GOT3 (cell line): ENCODE measurements at places on chromosomes 3 and 15.

DNA sequence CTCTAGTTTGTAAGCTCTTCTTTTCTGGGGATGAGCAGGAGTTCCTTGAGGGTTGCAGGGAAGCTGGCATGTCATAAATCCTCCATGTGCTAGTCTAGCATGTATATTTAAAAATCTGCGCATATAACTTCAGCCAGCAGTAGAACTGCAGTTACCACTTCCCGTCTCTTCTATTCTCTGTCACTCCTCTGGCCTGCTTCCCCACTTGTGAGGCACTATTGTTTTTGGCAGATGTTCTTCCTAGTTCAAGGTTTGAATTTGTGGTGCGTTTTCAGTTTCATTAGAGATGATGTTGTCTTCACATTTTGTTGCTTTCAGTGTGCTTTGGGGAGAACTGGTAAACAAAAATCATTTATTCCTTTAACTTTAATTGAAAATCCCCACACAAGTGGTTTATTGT, 169.1 kb upstream of the ZPLD1 start:
- no peak for DNase-seq

DNA sequence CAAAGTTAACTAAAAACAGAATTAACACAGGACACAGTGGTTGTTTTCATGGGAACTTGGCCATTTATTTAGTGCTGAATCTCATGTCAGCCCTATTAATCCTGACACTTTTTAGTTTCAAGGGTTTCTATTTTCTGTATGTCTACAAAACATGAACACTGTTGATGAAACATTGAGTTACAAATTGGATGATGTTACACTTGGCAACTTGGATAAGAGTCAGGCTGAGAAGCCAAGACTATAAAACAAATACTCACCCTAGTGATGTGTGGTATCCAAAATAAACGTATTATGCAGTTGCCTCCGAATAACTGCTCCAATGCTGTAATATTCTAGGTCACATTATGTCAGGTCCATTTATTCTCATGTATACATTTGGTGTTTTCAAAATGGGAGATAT, 349.6 kb downstream of the ZIC1 start:
- DNase-seq = no peak

- no peak for DNase-seq
These were observed 56.4 kb upstream of the SLC24A5 start for GRCh38 chr15:48064421-48064820.

DNA sequence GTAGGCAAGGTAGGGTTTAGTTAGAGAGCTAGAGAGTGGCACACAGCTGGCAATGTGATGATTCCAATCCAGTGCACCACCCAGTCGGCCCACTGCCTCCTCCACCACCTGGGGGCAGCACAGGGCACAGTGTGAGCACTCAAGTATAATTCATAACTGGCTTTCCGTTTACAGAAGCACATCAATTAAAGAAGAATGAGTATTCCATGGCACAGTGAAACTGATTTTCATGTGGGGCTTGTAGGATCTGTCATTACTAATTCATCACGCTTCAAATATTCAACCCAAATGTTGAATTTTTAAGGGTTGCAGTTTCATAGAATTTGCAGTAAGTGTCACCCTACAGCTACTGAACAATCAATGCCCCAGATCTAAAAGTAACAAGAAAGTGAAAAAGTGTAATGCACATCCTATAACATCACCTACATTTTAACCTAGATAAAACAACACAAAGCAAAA, 149.9 kb downstream of the IGSF11 start:
- DNase-seq = no peak

GRCh38 chr3:196792771-196793170, 53.1 kb downstream of the PAK2 start:
- no peak for DNase-seq

DNA sequence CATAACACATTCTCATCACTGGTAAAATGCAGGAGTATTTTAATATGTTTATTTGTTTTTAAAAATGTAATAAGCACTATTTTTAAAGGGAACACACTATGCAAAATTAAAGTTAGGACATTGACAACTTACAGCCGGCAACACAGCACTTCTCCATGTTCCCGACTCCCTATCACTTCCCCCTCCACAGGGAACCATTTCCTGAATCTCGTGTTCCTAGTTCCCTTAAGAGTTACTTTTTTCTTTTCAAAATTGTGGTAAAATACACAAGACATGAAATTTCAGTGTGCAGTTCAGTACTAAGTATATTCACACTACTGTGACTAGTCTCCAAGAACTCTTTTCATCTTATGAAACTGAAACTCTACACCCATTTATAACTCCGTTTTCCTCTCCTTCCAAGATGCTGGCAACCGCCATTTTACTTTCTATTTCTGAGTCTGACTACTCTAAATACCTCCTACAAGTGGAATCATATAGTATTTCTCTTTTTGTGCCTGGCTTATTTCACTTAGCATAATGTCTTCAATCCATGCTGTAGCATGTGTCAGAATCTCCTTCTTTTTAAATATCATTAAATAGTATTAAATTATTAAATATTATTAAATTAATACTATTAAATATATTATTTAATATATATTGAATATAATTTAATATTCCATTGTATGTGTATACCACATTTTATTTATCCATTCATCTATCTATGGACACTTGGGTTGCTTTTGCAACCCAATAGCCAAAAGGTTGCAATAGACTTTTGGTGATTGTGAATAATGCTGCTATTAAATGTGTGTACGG, 25.9 kb upstream of the UBE2Q2 start:
- no peak for DNase-seq

DNA sequence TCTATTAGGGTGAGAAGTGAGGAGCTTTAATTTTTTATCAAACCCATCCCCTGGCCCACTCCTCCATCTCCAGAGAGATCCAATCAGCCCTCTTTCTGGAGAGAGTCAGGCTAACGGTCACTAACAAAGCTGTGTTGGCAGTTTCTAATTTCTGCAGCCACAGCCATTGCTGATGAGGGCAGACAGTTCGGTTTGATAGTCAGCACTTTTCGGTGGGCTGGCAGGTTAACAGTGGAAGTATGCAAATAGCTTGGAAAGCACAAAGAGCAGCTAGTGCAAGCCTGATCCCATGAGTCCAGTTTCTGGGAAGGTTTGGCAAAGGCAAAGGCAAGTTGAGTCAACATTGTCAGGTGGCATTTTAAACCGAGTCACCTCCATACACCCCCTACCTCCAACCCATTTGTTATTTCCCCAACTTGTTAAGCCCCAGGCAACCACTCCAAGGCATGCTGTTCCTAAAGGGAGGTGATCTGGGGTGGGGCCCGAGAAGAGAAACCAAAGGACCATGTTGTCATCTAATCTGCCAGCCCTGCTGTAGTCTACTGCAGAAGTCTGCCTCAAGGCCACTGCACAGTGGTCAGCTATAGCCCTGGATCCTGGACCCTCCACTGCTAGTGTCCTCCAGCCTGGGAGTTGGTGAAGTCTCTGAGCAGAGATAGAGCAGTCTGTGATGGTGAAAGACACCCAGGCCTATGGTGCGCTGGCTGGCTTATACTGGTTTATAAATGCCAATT, 1.7 kb downstream of the CCR1 start:
- no peak for DNase-seq

GRCh38 chr3:184570489-184570888, 8.9 kb downstream of the EPHB3 start:
- DNase-seq = no peak

- DNase-seq = no peak
These were observed 220.2 kb downstream of the NTRK3 start for GRCh38 chr15:88036154-88036839.

- DNase-seq = no peak
These were observed 636 bp upstream of the EIF1B start for GRCh38 chr3:40308725-40309417.

DNA sequence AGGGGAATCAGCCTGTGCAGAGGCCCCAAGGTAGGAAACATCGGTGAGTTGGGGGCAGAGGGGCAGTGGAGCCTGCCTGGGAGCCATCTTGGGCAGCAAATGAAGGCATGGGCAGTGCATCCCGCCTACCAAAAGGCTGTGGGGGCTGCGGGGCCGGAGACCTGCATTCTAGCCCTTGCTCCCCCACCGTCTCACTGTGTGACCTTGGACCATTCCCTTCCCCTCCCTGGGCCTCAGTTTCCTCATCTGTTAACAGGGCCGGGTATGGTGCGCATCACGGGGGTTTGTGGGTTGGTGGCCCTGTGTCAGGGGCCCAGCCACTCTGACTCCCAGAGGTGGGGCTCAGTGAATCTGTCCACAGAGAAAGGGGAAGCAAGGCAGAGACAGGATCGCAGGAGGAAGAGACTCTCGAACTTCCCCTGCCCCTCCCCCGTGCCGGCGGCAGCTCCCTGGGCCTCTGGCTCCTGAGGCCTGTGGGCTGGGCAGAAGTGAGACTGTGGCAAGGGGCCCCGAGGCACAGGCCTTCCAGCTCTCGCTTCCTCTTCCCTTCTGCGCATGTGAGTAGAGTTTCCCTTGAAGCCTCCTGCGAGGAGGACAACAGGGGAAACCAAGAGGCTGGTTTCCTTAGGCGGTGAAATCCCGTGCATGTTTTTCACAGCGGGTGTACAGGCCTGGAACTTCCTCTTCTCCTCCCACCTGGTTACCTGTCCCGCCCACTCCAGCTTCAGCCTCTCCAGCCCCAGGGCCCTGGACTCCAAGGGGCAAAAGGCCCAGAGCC, 42.9 kb downstream of the IDH2 start:
- DNase-seq = no peak

- no peak for DNase-seq
These were observed 40.8 kb downstream of the PPM1L start for GRCh38 chr3:160796813-160797164.

DNA sequence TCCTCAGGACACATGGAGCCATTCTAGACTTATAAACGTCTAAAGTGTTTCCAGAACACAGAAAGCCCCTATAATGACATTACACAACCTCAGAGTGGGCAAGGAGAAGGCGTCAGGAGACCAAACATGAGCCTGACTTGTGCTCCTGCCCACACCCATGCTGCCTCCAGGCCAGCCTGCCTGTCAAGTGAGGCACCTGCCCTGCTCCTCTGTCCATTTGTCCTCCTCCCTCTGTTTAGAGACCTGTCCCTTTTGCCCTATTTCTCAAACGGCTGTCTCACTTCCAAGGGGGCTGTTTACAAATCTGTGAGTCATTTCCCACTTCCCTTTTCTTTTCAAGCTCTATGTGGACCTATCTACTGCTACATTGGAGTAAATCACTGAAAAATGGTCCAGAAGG, 21.0 kb downstream of the ZDHHC3 start:
- DNase-seq = no peak

DNA sequence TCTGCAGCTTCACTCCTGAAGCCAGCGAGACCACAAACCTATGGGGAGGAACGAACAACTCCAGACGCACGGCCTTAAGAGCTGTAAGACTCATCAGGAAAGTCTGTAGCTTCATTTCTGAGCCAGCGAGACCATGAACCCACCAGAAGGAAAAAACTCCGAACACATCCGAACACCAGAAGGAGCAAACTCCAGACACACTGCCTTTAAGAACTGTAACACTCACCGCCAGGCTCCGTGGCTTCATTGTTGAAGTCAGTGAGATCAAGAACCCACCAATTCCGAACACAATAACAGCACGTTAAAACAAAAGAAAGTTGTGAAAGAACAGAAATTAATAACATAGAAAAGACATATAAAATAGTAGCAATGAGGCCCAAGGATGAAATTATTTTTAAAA, 300.5 kb upstream of the MDFIC2 start:
- no peak for DNase-seq
